ENCODE measurements at places on chromosomes 13 and 19.
A peak's percentile ranks its signal among the peaks of the same experiment; 100 is the strongest.

- DNase-seq = no peak
Measured at GRCh38 chr19:33947265-33947964, 150.7 kb downstream of the KCTD15 start.

DNA sequence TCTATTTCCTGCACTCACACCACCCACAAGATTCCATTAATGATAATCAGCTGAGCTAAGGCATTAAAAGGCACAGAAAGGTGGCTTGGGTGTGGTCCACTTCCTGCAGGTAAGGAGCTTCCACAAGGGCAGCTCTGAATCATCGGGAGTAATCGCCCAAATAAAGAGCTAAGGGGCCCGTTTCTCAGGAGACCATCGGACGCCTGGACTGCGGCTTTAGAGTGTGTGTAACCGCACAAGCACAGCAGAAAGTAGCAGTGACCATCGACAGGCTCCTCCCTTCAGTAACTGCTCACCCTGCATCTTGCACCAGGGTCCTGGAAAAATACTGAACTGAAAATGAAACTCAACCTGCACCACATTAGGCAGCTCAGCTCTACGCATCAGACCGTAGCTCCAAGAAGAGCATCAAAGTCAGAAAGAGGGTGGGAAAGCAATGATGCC lies 6.0 kb downstream of the STK24 start:
- peak; percentile 34 for DNase-seq

GRCh38 chr19:51668216-51668615 lies 21.6 kb upstream of the SIGLEC14 start:
- DNase-seq = no peak

DNA sequence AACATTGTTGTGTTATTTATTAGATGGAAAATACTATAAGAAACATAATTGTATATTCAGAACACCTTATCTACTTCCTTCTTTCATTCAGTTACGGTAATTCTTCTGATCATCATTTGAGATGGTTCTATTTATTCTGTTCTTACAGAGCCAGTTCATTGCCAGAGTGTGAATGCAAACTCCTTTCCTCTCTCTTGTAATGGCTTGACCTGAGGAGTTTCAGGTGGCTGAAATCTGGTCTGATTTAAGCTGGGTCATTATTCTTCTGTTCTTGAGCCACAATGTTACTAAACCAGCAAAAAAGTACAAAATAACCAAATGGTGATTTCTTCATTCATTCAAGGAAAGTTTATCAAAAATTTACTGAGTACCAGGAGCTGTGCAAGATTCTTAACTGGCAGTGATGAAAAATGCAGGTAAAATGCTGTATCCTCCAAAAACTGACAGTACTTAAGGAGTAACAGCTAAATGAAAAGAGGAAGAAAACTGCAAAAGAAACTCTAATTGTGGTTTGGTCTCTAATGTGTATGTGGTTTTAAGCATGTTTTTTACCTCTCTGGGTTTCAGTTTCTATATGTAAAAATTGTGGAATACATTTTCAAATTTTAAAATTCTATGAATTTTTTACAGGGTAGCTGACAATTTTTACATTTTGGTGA lies 182.4 kb upstream of the UFM1 start:
- DNase-seq = no peak

DNA sequence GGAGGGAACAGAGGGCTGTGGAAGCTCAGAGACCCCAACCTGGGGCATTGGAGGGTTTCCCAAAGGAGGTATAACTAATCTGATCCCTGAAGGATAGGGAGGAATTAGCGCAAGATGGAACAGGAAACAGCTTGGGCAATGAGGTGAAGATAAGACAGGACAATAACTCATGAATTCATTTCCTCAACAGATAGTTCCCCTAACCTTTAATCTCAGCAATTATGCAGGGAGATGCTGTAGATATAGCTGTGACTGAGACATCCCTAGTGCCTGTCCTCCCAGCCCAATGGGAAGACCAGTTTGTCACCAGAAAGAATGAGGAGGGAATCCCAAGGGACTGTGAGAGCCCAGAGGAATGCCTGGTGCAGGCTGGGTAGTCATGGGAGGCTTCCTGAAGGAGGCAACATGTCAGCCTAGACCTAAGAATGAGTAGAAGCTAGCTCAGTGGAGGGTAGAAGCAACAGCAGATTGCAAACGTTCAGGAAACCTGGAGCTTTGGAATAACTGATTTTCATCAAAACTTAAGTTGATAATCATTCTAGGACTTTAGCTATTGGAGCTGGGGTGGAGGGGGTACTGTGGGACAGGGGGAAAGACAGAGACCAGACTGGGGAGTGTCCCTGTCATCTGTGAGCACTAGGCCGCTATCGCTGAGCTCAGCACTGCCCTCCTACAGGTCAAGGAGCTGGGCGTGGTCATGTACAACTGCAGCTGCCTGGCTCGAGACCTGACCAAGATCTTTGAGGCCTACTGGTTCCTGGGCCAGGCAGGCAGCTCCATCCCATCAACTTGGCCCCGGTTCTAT lies 18.8 kb downstream of the HIPK4 start:
- DNase-seq = no peak

DNA sequence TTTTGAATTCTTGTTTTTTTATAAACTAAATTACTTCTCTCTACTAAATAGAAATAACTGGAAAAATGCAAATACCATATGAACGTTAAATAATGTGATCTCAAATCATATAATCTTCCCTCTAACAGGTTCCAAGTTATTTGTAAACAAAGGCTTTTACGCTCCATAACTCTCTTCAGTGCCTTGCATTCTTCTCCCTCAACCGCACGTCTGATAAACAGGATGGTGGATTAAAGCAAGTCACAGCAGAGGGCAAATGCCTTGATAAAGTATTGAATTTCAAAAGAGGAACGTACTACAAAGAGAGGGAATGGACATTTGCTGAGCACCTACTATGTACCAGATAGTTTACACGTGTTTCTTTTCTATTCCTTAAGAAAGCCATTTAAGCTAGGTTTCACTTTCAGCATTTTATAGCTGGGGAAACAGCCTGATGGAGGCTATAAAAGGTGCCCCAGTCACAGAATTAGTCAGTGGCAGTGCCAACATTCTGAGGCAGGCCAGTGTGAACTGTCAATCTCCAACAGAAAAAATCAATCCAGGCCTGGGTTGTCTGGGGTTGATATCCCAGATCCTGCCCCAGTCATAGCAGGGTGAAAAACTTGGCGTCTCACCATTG lies 15.8 kb downstream of the MRPS31 start:
- no peak for DNase-seq

Data from NCI-H510A treated with DMSO at 0.1 percent for 48 hours (cell line).